ENCODE measurements at places on chromosomes 4 and X. TPM values are rescaled to one million over a fixed set of nuclear protein-coding genes. Genes with fewer than 3 reads are reported as not detected.

AKAP4 gene
- not detected for total RNA-seq

UNC5C gene
- 1.8 TPM for total RNA-seq

FHDC1 gene
- 0.10 TPM for total RNA-seq

CPEB2 gene
- 25.2 TPM for total RNA-seq

CENPI gene
- 3.3 TPM for total RNA-seq

MTNR1A gene
- total RNA-seq = not detected

PAGE1 gene
- not detected for total RNA-seq

CASP3 gene
- total RNA-seq = 7.3 TPM

MFAP3L gene
- total RNA-seq = 5.9 TPM

MND1 gene
- not detected for total RNA-seq

SLC2A9 gene
- total RNA-seq = 3.8 TPM

TEX11 gene
- not detected for total RNA-seq

PNMA6A gene
- 0.74 TPM for total RNA-seq

GNRHR gene
- not detected for total RNA-seq

MCF2 gene
- total RNA-seq = 0.55 TPM

SPANXB1 gene
- not detected for total RNA-seq

RHOXF2B gene
- total RNA-seq = not detected

TRPC3 gene
- total RNA-seq = not detected

DMRTC1 gene
- total RNA-seq = not detected

L1CAM gene
- total RNA-seq = 0.99 TPM

CT45A5 gene
- total RNA-seq = not detected

TCEAL6 gene
- not detected for total RNA-seq

All from heart left ventricle (tissue), 16 donors.